Activated naive CD4-positive, alpha-beta T cell treated with anti-CD3 and anti-CD28 coated beads, Interleukin-2, amount 50 U/mL, for 16 hours (primary cell): ENCODE measurements at places on chromosomes 16 and 17.

- DNase-seq, result no peak
These were observed 275.9 kb downstream of the STX8 start for GRCh38 chr17:9299695-9300094.

GRCh38 chr17:5788266-5788900, 204.1 kb upstream of the NLRP1 start:
- DNase-seq, result no peak

DNA sequence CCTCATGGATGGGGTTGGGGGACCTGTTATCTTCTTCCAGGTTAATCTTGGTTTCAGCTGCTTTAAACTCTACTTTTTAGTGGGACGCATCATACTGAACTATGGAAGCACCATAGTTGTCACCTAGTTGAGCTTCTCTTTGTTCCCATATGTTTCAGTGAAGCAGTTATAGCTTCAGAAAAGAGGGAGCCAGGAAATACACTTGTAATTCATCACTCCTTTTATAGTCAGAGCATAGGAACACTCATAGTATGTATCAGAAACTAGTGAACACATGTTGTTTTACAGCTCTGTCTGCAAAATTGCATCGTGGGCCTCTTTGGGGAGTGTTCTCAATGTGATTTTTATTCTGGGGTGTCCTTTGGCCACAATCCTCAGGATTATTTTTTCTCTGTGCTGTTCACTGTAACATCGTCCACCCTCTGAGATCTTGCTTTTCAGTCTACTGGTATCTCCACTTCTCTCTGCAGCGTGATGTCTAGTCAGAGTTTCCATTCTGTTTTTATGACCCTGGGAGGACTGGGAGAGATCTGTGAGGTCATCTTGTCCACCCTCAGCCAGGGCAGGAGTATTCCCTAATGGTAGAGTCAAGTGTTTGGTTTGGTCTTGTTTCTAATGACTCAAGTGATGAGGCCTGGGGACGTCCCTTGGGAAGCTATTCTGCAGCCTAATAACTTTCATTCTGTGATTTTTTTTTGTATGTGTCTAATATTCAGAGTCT, 585.4 kb downstream of the WWOX start:
- DNase-seq, result no peak

GRCh38 chr17:56773124-56773523, 60.6 kb downstream of the C17orf67 start:
- DNase-seq, result no peak

DNA sequence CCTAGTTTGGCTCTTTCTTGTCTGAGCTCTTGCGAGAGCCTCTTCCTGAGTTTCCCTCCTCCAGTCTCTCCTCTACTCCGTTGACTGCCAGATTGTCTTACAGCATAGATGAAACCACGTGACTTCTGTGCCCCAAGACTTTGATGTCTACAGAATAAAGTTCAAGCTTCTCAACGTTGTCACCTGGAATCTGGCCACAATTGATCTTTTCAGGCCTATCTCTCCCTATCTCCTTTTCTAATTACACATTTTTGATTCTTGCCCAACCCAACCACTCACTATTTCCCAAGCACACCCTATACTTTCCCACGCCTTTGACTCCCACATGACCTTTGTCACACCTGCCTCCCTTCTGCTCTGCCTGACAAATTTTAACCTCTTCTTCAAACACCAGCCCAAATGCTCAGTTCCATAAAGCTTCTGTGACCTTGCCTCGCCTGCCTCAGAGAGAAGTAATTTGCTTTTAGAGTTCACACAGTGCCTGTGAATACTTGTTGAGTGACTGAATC, 52.4 kb upstream of the PMFBP1 start:
- DNase-seq, result no peak

- DNase-seq, result no peak
These were observed 24.6 kb downstream of the COG7 start for GRCh38 chr16:23428351-23428750.

- DNase-seq, result no peak
These were observed 87.2 kb upstream of the SMIM36 start for GRCh38 chr17:55598495-55598894.

GRCh38 chr16:47817048-47817447, 338.7 kb downstream of the ABCC12 start:
- no peak for DNase-seq

GRCh38 chr17:68595986-68596385, 5.2 kb downstream of the FAM20A start:
- no peak for DNase-seq

GRCh38 chr16:583470-583814, 6.4 kb upstream of the RAB40C start:
- no peak for DNase-seq

- DNase-seq, result no peak
These were observed 21.7 kb upstream of the PAFAH1B1 start for GRCh38 chr17:2571523-2572303.
